ENCODE measurements at places on chromosomes 11 and 22.

DNA sequence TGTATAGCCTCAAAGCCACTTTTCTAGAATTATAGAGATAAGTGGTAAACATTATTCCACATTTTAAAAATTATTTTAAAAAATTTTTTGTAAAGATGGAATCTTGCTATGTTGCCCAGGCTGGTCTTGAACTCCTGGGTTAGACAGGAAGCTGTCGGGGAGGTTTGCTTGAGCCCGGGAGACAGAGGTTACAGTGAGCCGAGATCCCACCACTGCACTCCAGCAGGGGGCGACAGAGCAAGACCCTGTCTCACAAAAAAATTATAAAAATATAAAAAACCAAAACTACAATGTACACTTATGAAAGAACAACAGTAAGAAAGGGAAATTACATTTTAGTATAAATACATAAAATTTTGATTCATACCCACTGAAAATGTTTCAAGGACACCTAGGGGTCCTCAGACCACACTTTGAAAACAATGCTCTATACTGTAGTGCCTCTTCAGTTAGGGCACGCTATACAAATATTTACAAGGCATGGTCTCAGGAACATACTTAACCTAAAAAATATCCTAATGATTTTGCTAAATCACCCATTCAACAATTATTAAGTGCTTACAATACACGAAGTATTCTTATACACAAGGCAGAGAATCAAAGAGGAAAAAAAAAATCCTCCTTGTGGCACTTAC, 111.2 kb downstream of the MRTFA start:
- DNase-seq: peak; percentile 35

- no peak for DNase-seq
Observed at GRCh38 chr11:110261195-110262071, 35.0 kb downstream of the RDX start.

DNA sequence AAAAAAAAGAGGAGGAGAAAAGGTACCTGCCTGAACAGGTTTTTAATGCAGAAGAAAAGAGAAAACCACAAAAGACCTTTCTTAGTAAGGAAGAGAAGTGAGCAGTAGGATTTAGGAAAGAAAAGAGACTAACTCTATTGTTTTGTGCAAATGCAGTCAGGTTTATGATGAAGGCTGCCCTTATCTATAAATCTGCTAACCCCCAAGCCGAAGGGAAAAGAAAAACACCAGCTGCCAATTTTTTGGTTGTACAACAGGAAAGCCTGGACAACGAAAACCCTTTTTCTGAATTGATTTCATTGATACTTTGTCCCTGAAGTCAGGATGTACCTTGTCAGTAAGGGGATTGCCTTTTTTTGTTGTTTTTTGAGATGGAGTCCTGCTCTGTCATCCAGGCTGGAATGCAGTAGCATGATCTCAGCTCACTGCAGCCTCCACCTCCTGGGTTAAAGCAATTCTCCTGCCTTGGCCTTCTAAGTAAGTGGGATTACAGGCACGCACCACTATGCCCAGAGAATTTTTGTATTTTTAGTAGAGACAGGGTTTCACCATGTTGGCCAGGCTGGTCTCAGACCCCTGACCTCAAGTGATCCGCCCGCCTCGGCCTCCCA, 21.2 kb downstream of the POLD4 start:
- DNase-seq: no peak

- DNase-seq: peak; percentile 93
Observed at GRCh38 chr22:39185601-39186012, 33.1 kb upstream of the CBX7 start.

- DNase-seq: no peak
Observed at GRCh38 chr11:34552270-34552669, 38.7 kb upstream of the ELF5 start.

DNA sequence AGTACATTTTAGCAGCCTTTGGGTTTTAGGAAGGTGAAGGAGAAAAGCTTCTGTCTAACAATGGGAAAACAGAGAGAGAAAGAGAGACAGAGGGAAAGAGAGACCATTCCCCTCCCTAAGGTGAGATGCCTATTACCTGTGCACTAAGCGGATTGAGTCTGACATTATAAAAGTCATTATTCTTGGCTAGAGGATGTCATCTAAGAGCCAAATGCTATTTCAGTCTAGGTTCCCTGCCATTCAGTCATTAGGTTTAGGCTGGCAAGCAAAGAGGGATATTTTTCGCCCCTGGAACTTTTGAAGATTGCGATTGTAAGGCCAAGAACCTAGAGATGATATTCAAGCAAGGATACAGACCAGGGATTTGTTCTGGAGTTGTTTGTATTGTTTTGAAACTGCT, 7.2 kb downstream of the BLID start:
- DNase-seq: no peak

DNA sequence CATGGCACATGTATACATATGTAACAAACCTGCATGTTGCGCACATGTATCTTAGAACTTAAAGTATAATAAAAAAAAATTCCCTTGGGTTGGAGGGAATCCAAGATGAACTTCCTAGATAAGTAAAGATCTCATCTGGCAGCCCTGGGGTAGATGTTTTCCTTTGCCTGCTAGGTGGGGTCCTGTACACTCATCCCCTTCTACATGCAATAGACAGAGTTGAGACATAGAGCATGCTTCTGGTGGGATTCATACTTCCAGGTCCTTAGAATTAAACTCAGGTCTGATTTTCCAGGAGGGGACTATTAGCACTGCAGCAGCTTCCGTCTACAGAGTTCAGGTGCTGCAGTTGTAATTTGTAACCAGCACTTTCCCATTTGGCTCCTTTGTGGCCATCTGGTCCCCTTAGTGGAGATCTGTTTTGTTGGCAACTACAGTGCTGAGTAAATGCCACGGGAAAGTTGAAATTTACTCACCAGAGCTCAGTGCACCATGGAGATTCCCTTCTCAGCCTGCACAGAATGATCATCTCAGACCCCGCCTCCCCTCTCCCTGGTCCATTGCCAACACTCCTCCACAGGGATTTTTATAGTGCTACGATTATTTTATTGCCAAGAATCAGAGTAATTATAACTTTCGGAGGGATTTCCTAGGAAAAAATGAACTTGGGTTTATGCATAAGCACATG, 220.1 kb upstream of the E2F8 start:
- no peak for DNase-seq

DNA sequence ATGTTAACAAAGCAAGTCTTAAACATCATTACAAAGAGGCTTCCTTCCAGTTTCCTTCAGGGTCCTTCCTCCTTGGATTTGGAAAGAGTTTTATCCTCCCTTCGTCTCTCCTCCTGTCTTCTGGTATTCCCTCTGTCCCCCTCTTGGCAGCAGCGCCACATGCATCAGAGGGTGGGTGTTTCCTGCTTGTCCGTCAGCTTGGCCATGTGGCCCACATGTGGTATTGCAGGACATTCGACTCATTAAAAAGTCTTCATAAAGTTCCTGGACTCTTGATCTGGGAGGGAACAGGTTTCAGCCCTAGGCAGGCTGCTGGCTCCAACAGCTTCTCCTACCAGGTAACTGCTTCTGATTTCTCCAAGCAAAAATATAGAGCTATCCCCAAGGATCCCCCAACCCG, 189.8 kb downstream of the CSNK2A3 start:
- DNase-seq: peak; percentile 9

DNA sequence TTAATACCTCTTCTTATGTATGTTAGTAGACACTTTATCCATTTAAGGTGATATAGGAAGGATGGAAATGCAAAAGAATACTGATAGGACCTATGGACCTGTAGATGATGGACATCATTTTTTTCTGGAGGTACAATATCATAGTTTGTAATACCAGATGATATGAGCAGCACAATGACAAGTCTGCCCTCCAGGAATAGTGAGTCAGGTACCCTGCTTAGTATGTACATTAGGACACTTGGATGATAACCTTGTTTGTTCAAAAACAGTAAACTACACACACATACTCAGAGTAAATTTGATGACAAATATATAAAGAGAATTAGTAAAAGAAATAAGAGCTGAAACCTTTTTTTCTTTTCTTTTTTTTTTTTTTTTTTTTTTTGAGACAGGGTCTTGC, 58.7 kb upstream of the B3GNT6 start:
- no peak for DNase-seq

DNA sequence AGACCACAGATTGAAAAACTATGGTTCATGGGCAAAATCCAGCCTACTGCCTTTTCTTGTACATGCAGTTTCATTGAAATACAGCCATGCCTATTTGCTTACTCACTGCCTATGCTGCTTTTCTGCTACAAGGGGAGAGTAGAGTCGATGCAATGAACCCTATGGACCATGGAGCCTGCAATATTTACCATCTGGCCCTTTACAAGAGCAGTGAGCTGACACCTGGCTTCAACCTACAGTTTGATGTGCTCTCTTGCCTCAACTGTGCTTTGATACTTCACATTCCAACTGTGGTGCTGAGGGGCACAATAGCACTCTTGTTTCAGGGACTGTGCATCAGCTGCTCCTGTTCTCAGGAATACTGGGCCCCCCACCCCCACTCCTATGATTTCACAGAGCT, 239.5 kb upstream of the SORL1-AS1 start:
- no peak for DNase-seq

GRCh38 chr11:73854680-73855079, 22.0 kb downstream of the COA4 start:
- DNase-seq: no peak

DNA sequence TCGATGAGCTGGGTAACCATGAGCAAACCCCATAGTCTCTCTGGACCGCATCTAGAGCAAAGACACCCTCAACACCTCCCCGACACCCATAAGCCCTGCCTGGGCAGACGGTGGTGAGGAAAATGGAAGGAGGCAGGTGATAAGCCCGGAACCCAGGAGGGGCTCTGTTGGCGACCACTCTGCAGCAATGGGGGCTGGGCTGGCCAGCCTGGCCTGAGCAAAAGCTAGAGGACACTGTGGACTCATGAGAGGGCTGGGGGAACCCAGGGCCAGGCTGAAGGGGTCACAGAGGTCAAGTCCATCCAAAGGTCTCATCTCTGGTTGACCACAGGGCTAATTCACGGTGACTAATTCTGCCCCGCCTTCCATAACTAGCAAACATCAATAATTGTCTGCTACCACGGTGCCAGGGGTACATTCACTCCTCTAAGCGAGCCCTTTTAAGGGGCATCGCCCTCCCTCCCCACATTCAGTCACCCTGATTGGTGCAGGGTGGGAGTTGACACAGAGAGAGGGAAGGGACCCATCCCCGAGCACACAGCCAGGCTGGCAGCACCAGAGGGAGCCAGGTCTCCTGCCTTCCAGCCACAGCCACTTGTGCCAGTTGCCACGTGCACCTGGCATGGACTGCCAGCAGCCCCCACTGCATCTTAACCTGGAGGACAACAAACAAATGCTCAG, 4.0 kb downstream of the PYGM start:
- no peak for DNase-seq

DNA sequence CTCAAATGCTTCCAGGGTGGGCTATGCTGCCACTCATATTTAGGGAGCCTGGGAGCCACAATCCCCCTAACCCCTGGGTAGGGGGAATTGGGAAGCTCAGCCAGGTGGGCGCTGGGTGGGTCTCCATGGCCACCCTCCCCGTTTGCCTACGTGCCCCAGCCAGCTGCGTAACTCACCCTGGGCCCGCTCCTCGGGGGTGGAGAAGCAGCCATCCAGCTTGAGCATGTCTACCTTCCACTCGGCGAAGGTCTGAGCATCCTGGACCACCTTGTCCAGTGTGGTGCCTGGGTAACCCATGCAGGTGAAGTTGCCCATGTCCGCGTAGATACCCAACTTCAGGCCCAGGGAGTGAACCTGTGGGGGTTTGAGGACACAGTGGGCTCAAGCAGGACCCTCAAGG, 3.7 kb downstream of the NAGA start:
- no peak for DNase-seq

DNA sequence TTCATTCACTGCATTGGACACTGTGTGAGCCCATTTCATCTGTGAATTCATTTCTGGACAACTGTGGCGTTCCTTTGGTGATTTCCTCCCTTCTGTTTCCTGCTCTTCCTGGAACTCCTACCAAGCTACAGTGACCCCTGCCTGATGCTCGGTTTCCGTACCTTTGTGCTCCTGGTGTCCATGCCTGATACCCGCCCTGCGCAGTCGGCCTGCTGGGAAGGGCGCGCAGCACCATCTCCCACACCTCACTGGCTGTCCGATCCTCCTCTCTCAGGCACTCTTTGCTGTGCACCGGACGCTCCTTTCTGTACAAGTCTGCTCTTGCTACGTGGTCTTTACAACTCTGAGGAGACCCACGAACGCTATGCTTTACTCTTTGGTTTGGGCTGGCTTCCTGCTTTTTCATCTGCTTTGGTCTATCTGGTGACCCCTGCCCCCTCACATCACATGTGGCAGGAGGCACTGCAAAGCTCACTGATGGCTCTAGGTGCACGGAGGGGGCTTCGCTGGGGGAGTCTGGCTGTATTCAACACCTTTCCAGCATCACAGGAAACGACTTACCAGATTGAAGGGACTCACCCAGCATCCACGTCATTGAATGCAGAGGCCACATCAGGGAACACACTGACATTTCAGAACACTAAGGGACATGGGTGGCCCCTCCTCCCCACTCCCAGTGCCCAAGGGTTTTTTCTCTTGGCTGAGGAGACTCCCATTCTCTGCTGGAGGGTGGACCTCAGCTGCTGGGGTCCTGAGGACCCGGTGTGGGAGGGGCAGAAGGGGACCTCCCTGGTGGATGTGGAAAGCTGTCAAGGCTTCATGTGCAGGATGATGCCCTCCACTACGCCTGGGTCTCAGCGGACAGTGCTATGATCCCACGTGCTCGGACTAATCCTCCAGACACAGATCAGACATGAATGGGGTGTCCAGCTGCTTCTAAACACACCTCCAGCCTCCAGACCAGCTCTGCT, 27.0 kb upstream of the MOB2 start:
- DNase-seq: no peak

GRCh38 chr11:110373051-110373702, 56.6 kb upstream of the FDX1 start:
- peak; percentile 63 for DNase-seq

GRCh38 chr11:2156416-2157182, 4.4 kb downstream of the INS start:
- DNase-seq: peak; percentile 73

- DNase-seq: no peak
Observed at GRCh38 chr11:11263238-11264005, 89.6 kb downstream of the CSNK2A3 start.

GRCh38 chr22:28917747-28918549, 34.6 kb downstream of the ZNRF3 start:
- no peak for DNase-seq

- no peak for DNase-seq
Observed at GRCh38 chr22:49942565-49943404, 17.8 kb upstream of the PIM3 start.

DNA sequence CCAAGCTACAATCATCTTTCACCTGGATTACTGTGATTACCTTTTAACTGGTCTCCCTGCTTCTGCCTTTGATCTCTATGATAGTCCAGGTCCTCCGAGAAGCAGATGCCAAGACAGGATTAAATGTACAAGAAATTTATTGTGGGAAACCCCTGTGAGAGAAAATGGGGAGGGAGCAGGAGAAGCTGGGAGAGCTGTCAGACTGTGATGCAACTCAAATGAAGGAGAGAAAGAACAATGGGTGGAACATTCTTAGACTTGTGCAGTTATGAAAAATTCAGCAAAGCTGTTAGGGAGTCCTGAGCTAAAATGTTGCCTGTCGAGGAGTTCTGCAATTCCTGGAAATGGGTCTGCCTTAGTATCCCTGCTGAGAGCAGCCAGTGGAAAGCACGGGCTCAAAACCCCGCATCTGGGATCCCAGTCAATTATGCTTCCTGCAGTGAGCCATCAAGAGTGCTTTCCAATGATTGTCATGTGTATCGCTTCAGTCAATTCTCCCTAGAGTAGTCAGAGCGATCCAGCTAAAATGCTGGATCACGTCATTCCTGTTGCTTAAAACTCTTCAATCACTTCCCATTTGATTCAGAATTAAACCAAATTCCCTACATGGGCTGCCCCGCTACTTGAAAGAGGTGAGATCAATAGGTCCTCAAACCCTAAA, 16.5 kb upstream of the CSTF3 start:
- DNase-seq: no peak

GRCh38 chr11:17630936-17631335, 83.9 kb downstream of the OTOG start:
- no peak for DNase-seq
